ENCODE measurements at places on chromosomes 4 and X.

DNA sequence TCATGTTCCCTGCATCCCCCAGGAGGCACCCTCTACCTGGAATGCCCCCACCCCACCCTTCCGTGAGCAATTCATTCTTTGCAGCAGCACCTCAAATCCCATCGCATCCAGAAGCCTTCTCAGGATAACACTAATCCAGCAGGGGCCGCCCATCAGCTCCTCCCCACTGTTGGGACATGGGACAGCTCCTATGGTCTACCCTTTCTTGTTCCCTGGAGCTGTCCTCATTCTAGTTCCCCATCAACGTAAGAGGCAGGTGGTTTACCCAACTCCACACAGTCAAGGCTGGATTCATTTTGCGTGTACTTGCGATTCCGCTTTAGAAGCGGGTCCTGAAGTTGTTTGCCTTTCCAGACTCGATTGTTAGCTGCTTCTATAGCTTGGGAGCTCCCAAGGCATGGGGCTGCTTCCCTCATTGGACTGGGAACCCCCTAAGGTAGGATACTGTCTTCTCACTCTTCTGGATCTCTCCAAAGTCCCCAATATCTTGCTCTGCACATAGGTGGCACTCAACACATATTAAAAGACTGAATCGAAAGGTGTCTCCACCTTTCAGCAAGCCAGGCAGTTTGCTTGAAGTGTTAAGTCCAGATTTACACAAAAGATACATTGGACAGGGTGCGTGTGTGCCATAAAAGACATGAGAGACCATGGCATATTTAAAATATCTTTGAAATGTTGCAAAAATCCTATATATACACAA is 942 bp upstream of the APLN start:
- no peak for DNase-seq

DNA sequence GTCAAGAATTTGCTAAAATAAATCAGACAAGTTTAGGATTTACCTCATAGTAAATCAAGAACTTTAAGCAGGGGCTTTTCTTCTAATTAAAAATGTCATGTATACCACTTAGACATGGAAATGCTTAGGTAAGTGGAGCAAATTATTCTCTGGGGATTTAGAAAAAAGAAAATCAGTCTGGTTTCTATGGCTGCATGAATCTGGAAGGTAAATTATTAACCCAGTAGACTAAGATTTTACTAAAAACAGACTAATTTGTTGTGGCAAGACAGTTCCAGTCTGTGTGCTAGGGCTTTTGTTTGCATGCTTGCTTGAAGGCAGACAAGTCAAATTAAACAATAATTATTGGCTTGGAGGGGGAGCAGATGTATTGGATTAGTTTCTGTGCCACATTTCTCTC is 140.6 kb downstream of the TBL1X start:
- DNase-seq, result no peak

- no peak for DNase-seq
Measured at GRCh38 chr4:139038874-139039443, 23.4 kb downstream of the NOCT start.

- DNase-seq, result no peak
Measured at GRCh38 chr4:45663003-45663402, 460.9 kb downstream of the GABRG1 start.

- no peak for DNase-seq
Measured at GRCh38 chr4:38099020-38099600, 138.9 kb downstream of the PTTG2 start.

- no peak for DNase-seq
Measured at GRCh38 chr4:108360754-108361445, 192.2 kb upstream of the LEF1 start.

- no peak for DNase-seq
Measured at GRCh38 chrX:38891641-38892413, 90.6 kb downstream of the MID1IP1 start.

DNA sequence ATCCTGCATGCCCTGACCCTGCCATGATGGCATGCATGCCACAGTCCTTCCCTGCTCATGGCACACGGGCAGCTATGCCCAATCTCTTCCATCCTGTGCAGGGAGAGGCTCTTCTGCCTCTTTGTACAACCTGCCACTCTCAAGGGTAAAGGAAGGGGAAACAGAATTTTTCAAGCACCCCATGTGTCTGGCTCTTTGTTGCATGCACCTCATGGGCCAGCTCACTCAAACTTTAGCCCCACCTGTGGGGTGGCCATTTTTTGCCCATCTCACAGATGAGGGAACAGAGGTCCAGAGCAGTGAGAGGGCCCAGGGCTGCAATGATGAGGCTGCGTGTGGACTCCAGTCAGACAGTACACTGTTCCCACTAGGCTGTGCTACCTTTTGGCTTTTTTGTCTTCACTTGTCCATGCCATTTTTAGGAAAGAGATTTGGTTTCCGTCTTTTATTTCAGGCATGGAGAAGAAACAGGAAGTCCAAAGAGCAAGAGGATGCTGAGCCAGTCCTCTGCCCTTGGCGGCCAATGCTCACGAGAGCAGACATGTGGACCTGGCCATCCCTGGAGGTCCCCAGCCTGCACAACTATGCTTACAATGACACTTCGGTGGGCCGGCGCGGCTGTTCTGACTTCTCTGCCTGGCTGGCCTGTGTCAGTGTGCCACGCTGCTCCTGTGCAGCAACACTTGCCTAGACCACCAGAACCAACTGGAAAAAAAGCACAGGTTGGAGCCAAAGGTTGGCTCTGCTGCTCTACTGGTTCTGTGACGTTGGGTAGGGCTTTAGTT is 45.6 kb downstream of the NSG1 start:
- no peak for DNase-seq
